ENCODE measurements at places on chromosomes 7 and 10.

GRCh38 chr10:35565602-35566081 lies 39.5 kb upstream of the GJD4 start:
- no peak for DNase-seq

- no peak for DNase-seq
Measured at GRCh38 chr7:115997221-115997620, 33.3 kb downstream of the TFEC start.

DNA sequence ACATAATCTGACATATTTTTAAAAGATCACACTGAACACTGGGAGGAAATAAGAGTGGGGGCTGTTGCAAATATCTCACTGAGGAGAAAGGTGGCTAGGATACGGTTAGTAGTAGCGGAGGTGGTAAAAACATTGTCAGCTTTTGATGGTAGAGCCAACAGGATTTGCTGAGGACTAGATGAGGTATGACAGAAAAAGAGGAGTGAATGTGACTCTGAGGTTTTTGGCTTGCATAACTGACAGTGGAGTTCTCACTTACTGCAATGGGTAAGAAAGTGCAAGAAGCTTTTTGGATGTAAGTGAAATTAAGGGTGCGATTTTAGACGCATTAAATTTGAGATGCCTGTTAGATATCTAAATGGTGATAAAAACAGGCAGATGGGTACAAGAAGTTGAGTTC lies 102.0 kb upstream of the MBL2 start:
- DNase-seq: no peak

GRCh38 chr7:2488272-2488645 lies 12.1 kb upstream of the GRIFIN start:
- no peak for DNase-seq

- no peak for DNase-seq
Measured at GRCh38 chr10:21047096-21047495, 150.0 kb upstream of the NEBL start.

DNA sequence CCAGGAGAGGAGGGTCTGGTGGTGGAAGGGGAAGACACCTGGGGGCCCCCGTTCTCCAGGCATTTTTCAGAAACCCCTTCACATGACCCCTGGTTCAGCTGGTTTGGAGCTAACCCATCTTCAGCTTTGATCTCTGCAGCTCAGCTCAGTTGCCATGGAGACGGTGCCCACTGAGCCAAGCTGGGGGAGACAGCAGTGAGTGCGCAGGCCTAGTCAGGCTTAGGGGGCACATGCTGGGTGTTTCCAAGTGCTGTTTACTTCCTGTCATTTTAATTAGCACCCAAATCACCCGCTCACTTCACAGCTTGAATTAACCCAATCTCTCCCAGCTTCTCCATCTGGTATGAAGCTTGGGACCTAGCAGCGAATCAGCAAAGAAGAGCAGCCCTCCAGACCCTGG lies 9.0 kb downstream of the SPOCK2 start:
- no peak for DNase-seq
